Skeletal muscle cell (primary cell): ENCODE measurements at places on chromosomes 12 and 14.
A peak's percentile ranks its signal among the peaks of the same experiment; 100 is the strongest.

GRCh38 chr12:108386709-108387360 is 47.7 kb upstream of the CMKLR1 start:
- DNase-seq = no peak

- no peak for DNase-seq
These were observed 11.1 kb upstream of the RERGL start for GRCh38 chr12:18101043-18101442.

- DNase-seq = no peak
These were observed 7.4 kb upstream of the KTN1 start for GRCh38 chr14:55572578-55572977.

DNA sequence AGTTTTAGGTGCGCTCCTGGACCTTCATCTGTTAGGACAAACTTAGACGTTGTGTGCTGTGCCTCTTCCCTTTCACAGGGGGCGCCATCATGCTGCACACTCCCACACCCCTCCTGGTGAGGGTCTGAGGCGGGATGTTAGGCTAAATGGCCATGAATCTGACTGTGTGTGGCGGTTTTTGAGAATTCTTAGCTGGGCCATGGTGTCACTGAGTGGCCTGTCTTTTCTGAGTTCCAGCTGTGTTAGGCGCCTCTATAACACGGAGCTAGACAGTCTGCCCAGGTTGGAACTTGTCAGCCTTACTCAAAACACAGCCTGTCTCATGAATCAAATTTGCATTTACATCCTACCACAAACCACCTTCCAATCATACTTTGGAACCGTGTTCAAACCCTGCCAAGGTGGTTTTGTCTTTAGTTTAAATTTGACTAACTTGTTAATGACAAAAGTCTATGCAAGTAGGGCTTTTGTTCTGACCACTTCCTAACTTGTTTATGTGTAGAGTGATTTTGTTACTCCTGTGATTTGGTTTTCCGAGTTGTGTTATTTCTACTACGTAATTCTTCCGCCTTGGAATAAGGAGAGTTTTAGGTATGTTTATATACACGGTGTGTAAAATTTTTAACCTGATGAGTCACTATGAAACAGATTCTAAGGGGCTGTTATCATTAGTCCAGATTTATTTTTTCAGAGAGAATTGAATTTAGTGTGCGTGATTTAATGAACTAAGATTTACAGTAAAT is 19.6 kb downstream of the ACVR1B start:
- no peak for DNase-seq

- DNase-seq = peak; percentile 60
These were observed 3.7 kb downstream of the KERA start for GRCh38 chr12:91053951-91054715.

DNA sequence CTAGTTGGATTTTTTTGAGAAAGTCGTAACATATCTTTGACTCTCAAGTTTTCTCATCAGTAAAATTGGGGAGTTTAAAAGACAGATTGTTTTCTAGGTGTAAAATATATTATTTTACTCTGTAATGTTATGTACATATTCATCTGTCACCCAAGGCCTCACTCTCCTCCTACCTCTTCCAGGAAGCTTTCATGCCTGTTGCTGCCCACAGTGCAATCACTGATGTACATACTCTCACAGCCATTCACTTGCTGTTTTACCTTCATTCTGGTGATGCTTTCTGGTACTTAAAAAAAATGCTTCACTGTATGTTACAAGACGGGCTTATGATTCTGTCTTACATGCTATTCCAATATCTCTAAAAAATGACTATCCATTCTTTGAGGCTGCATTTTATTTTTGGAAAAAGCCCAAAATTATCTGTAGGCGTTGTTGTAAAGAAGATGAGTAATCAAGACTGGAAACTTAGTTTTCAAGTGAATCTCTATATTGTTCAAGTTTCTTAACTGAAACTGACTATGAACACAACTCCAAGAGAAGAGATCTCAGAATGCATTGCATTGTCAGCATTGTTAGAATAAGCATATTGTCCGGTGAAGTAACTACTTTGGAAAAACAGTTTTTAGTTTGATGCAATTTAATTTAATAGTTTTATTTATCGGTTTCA is 82.5 kb downstream of the LMO3 start:
- DNase-seq = no peak

DNA sequence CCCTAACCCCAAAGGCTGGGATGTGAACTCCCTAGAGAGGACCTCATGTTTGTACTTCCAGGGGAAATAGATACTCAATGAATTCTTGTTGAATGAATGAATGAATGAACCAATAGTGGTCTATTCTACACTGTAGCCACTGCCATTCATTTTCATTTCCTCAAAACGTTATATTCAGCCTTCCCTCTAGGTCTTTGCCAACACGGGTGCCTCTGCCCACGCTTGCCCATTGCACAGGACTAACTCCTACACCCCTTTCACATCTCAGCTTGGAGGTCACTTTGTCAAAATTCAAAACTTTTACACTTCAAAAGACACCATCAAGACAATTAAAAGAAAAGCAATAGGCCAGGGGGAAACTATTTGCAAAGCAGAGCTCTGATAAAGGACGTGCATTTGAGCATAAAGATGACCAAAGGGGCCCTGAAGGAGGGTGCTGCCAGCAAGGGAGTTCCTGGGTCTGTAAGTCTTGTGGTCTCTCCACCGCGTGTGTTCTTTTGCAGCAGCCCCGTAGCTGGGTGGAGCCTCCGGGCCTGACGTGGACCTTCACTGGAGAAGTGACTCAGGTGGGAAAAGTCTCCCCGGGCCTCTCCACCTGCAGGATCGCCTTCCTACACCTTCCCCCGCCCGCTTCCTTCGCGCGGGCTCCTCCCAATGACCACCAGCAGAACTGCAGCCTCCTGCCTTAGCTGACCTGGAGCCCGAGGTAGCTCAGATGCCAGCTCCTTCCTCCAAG is 31.5 kb downstream of the TMEM63C start:
- DNase-seq = no peak

GRCh38 chr12:107318806-107319532 is 225.6 kb upstream of the CRY1 start:
- DNase-seq = no peak

- no peak for DNase-seq
These were observed 6.3 kb downstream of the MIS18BP1 start for GRCh38 chr14:45246691-45247090.

- DNase-seq = no peak
These were observed 231.3 kb downstream of the BCL11B start for GRCh38 chr14:99040711-99041110.

- peak; percentile 99 for DNase-seq
These were observed 22.9 kb downstream of the VDR start for GRCh38 chr12:47881826-47882427.

DNA sequence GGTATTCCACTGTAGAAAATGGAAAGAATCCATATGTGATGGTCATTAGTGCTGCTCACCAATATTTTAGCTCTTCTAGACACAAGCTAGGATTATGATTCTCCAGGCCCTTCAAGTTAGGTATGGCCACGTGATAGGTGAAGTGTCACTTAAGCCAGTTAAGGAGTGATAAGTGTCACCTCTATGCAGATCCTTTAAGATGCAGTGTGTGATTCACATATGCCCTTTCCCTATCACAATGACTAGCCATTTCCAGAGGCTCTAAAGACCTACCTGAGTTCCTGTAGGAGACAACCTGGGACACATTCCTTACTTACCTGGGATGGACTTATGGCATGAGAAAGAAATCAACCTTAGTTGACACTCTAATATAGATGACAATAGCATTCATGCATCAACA is 343.2 kb downstream of the NELL2 start:
- DNase-seq = no peak

- DNase-seq = no peak
These were observed 13.4 kb downstream of the PSEN1 start for GRCh38 chr14:73149753-73150152.

GRCh38 chr12:104359216-104359615 is 55.7 kb downstream of the EID3 start:
- no peak for DNase-seq

DNA sequence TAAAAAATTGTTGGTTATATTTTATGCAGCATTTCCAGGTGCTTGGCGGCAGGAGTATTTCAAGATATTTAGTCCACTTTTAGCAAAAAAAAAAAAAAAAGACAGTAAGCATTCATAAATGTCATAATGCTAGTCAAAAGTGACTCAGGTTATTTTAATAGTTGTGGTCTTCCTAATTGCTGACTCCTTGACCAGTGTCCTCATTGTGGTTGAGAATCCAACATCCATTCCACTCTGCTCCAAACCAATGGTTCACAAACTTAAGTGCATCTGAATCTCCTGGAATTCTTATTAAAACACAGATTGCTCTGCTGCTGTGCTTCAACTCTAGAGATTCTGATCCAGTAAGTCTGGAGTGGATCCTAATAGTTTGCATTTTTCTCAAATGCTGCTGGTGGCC is 71.4 kb downstream of the AKAP6 start:
- no peak for DNase-seq

DNA sequence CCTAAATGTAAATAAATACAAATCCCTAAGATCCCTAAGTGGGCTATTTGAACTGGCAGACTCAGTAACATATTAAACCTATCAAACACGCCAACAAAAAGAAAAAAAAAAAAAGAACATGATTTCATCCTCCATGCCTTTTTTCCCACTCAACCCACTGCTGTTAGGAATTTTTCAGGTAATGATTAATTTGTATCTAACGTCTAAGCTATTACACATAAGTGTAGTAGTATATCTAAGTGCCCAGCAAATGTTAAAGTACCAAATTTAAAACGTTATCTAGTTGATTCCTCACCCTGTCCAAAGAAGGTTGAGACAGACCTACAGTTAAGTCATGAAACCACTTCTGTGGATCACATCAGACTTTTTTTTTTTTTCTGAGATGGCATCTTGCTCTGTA is 16.4 kb upstream of the ARID4A start:
- DNase-seq = no peak

DNA sequence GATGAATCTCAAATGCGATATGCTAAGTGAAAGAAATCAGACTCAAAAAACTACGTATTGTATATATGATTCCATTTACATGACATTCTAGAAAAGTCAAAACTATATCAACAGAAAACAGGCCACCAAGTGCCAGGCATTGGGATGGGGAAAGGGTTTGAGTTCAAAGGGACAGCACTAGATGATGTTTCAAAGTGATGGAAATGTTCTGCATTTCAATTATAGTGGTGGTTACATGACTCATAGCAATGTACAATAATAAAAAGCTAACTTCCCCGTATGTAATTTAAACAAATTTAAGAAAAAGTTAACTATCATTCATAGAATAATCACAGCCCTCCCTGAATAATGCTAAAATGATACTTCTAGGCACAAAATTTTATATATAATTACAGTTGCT is 13.5 kb downstream of the HECTD1 start:
- DNase-seq = no peak
